ENCODE measurements at places on chromosomes 11 and 22.

DNA sequence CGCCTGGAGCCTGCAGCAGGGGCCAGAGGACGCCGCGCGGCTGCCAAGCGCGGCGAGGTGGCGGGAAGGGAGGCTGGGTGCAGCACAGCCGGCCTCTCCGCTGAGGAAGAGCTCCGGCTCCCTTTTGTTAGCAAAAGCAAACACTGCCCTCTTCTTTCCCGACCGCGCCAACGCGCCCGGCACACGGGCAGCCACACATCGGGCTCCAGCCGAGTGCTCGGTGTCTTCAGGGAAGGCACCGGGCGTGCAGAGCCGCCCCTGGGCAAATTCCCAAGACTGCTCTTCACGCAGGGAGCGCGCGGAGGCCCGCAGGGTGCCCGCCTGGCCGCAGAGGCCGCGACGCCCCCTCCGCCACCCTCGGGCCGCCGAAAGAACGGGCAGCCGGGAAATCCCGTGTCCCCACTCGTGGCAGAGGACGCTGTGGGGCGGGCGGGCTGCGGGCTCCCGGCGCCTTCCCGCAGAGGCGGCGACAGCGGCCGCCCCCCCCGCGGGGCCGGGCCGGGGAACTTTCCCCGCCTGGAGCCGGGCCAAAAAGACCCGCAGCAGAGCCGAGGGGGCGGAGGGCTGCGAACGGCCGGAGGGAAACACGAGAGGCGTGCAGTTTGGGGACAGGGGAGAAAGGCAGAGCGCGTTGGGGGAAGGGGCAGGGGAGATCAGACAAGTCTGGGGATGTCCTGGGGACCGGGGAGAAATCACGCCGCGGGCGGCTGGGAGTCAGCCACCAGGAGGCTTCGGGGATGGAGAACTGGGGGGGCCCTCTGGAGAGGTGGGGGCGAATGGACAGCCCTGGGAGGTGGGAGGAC is 931 bp downstream of the CADM1 start:
- no peak for DNase-seq

- no peak for DNase-seq
Observed at GRCh38 chr22:44592824-44593148, 94.8 kb upstream of the RTL6 start.

- no peak for DNase-seq
Observed at GRCh38 chr11:130886704-130887103, 29.6 kb downstream of the SNX19 start.

DNA sequence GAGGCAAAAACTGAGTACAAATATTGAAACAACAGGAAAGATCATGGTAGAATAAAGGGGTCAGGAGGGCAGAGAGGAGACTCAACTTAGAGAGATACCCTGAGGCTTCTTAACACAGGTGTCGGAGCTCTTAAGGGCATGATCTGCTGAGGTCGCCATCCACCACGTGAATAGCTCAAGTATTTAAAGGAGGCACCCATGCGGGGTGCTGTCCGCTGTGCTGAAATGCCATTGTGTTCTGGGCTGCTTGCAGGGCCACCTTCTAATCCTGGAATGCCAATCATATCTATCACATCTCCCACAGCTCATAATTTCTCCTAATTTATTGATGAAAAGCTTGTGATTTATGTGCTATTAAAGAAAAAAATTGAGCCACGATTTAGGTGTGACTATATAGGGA is 90.2 kb downstream of the SEZ6L start:
- no peak for DNase-seq

- DNase-seq = no peak
Observed at GRCh38 chr11:131756479-131757110, 386.2 kb downstream of the NTM start.

DNA sequence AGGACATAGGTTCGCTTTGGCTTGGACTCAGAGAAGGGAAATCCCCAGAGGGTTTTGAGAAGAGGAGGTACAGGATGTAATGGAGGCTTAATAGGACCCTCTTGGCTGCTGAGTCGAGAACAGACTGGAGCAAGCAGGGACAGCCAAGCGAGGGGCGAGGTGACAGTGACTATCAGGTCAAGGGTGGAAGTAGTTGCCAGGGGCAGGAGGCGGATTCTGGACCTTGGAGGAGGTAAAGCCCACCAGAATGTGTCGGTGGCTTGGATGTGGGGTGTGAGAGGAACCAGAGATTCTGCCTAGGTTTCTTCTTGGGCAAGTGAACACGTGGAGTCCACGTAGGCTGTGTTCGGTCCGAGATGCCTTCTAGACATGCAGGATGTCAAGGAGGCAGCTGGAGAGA is 4.4 kb downstream of the TRMT112 start:
- DNase-seq = no peak

- DNase-seq = no peak
Observed at GRCh38 chr11:95092549-95093324, 3.1 kb downstream of the ENDOD1 start.

DNA sequence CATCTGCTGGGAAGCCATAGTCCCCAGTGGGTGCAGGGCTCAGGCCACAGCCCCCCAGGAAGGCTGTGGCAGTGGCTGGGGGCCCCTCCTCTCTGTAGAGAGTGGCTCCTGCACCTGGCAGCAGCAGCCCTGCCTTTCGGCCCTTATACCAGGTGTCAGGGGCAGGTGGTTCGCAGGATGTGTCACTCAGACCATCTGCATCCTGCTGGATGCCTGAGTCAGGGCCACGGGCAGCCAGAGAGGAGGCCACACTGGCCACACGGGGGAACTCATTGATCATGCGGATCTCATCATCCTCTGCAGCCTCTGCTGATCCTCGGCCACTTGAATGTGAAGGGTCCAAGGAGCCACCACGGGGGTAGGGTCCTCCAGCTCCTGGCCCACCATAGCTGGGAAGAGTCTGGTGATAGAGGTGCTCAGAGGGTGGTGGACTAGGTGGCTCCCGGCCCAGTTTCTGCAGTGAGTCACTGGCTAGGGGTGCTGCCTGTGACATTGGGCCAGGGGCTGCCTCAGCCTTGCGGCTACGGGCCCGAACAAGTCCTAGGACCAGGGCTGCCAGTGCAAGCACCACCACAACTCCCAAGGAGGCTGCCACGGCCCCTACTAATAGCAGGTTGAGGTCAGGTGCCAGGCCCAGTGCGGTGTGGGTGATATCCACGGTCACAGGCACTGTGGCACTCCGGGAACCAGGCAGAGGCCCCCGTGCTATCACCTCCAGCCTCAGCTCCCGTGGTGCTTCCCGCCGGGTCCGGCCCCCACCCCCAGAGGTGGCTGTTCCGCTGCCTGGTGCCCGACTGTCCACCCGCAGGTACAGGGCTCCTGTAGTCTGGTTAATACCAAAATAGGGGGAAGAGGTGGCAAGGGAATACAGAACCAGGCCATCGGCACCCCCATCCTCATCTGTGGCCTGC is 3.3 kb upstream of the TPP1 start:
- DNase-seq = no peak

DNA sequence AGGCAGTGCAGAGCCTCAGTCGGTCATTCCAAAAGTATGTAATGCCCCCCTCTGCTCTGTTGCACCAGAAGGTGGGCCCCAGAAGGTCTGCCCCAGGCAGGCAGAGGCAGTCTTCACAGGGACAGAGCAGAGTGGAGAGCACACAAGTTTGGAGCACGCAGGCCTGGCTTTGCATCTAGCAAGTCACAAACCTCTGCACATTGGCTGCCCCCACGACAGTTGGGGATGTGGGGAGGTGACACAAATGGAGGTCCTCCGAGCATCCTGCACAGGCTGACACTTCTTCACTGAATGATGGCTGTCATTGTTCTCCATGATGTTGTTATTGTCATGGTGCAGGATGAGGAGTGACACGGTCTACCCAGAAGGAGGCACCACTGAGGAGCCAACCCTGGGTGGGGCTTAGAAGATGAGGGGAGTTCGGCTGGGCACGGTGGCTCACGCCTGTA is 11.9 kb downstream of the TOM1 start:
- DNase-seq = no peak

- no peak for DNase-seq
Observed at GRCh38 chr11:92931746-92932422, 37.6 kb upstream of the MTNR1B start.

GRCh38 chr11:7606496-7606895 is 66.8 kb downstream of the CYB5R2 start:
- no peak for DNase-seq

DNA sequence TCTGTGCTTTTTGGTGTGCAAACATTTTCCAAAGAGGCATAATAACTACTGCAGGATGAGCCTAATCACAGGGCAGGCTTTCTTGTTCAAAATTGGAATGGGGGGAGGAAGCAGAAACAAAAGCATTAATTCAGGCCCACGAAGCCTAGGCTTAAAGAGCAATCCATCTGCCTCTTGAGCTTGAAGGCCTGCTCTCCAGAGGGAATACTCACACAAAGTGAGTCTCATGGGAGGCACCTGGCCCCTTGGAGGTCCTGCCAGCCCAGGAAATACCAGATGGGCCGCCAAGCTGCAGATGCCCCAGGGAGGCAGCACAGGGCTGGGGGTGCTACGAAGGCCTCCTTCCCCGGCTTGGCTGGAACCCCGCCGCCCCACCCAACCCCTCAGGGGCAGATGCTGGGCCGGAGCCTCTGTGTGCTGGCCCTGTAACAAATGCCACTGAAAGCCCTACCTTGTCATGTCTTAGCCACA is 39.3 kb upstream of the COMT start:
- DNase-seq = peak; percentile 32

GRCh38 chr11:125637840-125638239 is 12.9 kb downstream of the CHEK1 start:
- DNase-seq = no peak

DNA sequence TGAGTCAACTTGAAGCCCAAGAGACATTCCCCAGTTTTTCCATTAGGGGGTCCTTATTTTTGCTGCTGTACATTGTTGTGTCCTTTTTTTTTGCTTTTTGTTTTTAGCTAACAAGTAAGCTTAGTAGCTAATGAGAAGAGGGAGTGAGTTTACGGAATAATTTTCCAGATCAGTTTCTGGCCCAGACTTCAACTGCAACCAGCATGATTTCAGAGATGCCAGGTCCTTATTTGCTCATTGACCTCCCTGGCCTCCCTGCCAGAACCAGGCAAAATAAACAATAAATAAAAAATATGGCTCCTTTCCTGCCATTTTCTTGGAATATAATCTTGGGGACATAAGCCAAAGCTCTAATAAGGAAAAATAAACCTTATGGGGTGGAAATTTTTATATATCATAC is 185.9 kb downstream of the FAT3 start:
- no peak for DNase-seq

GRCh38 chr11:92628401-92629292 is 340.8 kb upstream of the MTNR1B start:
- DNase-seq = no peak

- no peak for DNase-seq
Observed at GRCh38 chr11:119362741-119363080, 16.2 kb upstream of the MFRP start.

DNA sequence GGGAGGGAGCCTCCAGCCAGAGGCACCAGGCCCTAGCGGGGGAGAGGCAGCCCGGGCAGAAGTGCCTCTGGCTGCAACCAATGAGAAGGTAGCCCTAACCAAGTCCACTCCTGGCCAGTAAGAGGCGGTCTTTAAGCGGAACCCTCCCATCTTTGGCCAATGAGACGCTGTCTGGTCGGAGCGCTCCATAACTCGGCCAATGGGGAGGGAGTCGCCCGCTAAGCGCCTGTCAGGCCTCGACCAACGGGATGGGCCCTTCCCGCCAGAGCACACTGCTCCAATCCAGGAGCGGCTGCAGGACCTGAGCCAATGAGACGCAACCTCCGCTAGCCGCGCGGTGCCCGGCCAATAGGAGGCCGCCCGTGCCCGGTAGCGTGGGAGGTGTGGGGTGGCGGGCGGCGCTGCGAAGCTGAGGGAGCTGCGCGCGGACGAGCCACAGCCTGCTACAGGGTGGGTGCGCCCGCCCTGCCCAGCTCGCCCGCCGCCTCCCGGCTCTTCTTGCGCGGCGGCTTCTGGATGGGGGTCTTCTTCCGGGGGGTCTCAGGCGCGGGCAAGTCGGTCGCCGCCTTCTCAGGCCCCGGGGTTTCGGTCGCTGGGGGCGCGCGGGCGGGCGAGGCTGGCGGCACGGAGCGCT is 12.6 kb downstream of the SCARF2 start:
- no peak for DNase-seq

DNA sequence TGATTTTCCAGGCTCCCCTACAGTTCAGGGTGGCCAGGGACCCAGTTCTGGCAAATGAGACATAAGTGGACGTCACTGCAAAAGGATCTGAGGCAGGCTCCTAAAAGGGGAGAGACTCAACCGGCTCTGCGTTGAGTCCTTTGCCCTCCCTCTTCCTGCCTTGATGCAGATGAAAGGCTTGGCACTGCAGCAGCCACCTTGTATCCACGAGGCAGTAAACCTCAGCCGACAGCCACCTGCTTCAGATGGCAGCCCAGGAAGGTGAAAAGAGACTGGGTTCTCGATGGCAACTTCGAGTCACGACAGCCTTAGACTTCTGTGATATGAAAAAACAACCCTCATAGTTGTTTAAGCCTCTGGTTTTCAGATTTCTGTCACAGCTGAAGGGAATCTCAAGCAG is 14.7 kb upstream of the TREH start:
- no peak for DNase-seq

All from NCI-H187 treated with DMSO at 0.1 percent for 48 hours (cell line).